Activated CD8-positive, alpha-beta memory T cell treated with anti-CD3 and anti-CD28 coated beads for 1 hour (primary cell): ENCODE measurements at places on chromosomes 7 and 10.

DNA sequence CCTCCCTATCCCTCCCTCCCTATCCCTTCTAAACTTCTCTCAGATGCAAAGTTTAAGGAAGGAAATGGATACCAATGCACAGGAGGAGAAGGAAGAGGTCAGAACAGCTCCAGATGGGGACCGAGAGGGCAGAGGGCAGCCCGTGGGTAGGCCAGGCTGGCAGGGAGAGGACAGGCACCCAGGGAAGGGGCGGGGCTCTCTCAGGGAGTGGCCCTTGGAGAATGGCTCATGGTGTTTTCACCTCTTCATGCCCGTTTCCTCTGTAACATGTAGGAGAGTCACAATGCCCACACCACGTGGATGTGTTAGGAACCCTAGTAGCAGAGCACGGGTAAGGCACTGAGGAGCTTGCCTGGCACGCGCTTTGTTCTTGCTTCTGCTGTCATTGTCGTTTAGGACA lies 264.5 kb downstream of the CELF2 start:
- DNase-seq, result no peak

- no peak for DNase-seq
These were observed 53.6 kb upstream of the WNT16 start for GRCh38 chr7:121275204-121275603.

GRCh38 chr10:51766423-51767102 lies 67.2 kb upstream of the CSTF2T start:
- no peak for DNase-seq

GRCh38 chr10:76774987-76775603 lies 862.5 kb downstream of the KCNMA1 start:
- no peak for DNase-seq

DNA sequence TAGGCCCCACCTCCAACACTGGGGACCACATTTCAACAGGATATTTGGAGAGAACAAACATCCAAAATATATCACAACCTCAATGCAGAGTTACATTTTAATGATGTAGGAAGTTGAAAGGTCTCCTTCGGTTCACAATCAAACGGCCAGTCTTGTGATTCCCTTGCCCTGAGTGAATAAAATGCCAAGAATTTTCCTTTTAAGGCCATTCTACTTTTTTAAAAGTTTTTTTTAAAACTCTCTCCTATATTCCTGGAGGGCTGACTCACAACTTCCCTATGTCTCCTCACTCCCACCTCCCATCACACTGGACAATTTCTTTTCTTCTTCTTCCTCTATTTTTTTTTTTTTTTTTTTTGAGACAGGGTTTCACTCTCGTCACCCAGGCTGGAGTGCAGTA lies 693.6 kb upstream of the AUTS2 start:
- DNase-seq, result no peak

DNA sequence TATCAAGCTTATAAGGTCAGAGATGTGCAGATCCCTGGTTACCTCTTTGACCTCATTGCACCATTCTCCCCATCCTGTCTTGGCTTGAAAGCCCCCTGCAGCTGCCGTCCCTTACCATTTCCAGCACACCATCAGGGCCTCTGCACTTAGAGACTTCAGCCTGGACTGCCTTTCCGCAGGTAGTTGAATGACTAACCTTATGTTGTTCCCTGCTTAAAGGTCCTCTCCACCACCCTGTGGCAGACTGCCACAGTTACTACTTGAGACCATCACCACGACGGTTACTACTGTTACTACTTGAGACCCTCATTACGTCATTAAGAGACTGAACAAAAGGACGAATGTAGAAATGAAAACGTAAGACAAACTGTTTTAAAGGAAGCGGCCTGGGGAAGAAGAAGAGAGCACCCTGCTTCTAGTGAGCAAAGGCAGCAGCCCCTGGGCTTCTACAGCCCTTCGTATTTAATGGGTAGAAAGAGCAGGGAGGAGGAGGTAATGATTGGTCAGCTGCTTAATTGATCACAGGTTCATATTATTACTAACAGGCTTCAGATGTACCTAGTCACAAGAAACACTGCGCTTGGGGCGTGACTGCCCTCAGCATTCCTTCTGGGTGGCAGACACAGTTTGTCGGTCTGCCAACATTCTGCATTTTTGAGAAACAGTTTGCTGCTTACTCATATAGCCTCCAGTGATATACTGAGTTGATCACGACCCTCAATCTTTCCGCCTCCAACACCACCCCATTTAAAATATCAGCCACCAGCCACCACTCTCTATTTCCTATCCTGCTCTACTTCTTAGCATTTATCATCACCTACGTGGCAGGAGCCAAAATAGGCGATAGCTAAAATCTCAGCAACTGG lies 74.1 kb upstream of the PARD3 start:
- no peak for DNase-seq

GRCh38 chr7:102279537-102280400 lies 6.9 kb upstream of the SH2B2 start:
- DNase-seq, result peak; percentile 23

DNA sequence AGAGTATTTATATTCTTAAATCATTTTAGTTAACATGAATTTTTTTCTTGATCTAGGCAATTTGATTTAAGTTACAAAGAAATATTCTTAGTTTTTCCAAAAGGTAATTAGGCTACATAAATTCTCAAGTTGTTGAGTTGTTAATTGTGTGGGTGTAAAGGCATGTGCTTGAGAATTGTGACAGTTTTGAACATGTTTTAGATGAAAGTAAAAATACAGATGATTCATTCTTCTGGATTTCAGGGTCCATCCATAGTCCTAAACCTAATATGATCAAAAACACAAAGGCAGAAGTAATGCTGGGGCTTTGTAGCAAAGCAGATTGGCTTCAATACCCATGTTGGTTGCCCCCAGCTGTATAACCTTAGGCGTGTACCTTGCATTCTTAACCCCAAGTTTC lies 127.9 kb downstream of the CPED1 start:
- no peak for DNase-seq

- no peak for DNase-seq
These were observed 460 bp downstream of the ANXA11 start for GRCh38 chr10:80204677-80205476.

DNA sequence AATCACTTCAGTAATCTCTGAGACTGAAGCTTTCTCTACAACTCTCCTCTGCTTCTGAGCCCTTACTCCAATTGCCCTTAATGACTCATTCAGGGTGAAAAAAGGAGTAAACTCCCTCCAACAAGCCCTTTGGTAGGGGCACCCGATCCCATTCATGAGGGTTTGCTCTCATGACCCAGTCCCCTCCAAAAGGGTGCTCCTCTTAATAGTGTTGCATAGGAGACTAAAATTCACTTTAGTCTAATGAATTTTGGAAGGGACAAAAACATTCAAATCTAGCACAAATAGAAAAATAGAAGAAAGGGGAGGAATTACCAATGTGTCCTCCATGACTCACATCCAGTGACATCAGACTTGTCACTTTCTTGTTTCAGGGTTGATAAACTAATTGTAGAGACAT lies 66.2 kb upstream of the CCNY start:
- no peak for DNase-seq

GRCh38 chr7:18144166-18144565 lies 116.5 kb upstream of the PRPS1L1 start:
- no peak for DNase-seq

- no peak for DNase-seq
These were observed 3.5 kb downstream of the FAM180A start for GRCh38 chr7:135744938-135745702.
